ENCODE measurements at places on chromosomes 7 and 10. TPM values are rescaled to one million over a fixed set of nuclear protein-coding genes. Genes with fewer than 3 reads are reported as not detected.

The CAMK1D gene
- total RNA-seq: 6.8 TPM

The CXCL12 gene
- not detected for total RNA-seq

The GPER1 gene
- total RNA-seq: not detected

The SLC29A4 gene
- 0.29 TPM for total RNA-seq

The PON3 gene
- total RNA-seq: not detected

The ITPRID1 gene
- not detected for total RNA-seq

DNA sequence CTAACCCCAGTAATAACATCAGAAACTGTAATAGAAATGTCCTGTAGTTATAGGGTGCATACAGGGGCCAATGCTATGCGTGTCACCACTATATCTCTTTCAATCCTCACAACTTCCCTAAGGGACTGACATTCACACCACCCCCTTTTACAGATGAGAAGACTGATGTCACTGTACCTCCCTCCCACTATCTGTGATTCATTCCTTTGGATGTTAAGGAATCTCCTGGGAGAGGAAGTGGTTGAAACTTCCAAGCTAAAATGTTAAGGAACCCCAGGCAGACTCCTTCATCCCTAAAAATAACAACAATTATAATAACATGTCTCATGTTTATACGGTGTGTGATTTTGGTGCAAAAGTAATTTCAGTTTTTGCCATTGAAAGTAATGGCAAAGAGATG is 5.4 kb downstream of the COL13A1 start:
- DNase-seq: no peak

- no peak for DNase-seq
Observed at GRCh38 chr7:111855842-111856227, 293.5 kb upstream of the IMMP2L start.

GRCh38 chr7:135238112-135238744 is 4.6 kb downstream of the STRA8 start:
- DNase-seq: no peak

GRCh38 chr10:74958316-74958715 is 131.9 kb downstream of the KAT6B start:
- no peak for DNase-seq

GRCh38 chr7:46764100-46764936 is 817.6 kb downstream of the TNS3 start:
- no peak for DNase-seq

GRCh38 chr7:77276120-77276519 is 76.5 kb upstream of the FGL2 start:
- DNase-seq: no peak

- no peak for DNase-seq
Observed at GRCh38 chr10:117399341-117400196, 24.3 kb upstream of the PDZD8 start.

DNA sequence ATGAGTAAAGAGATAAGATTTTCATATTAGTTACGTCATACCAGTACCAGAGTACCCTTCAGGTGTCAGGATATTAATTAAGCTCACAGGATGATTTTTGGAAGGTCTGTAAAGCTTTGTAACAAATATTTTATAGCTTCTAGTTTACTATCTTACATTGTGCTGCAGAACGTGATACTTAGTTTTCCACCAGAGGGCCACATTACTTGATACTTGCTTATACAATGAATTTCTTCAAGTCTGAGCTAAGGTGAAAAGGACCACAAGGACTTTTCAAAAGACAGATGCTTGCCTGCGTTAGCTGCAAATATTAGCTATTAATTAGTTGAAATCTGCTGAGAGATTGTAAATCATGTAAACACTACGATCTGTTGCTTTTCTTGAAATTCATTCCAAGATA is 12.2 kb downstream of the FOXP2 start:
- DNase-seq: no peak

All from activated T-helper 1 cell treated with anti-CD3 and anti-CD28 coated beads, Interleukin-12 subunit alpha, Interleukin-12 subunit beta, Interleukin-2, Interleukin-4 antibody, amounts not matched to agents 30 ng/mL and 10 ng/mL and 1 ng/mL, durations not matched to agents 14 hours and 24 hours and 36 hours (primary cell).